CD4-positive, alpha-beta T cell treated with Interleukin-12 subunit alpha and Interleukin-12 subunit beta, for 1 hour (primary cell): ENCODE measurements at places on chromosomes 2 and 18.

DNA sequence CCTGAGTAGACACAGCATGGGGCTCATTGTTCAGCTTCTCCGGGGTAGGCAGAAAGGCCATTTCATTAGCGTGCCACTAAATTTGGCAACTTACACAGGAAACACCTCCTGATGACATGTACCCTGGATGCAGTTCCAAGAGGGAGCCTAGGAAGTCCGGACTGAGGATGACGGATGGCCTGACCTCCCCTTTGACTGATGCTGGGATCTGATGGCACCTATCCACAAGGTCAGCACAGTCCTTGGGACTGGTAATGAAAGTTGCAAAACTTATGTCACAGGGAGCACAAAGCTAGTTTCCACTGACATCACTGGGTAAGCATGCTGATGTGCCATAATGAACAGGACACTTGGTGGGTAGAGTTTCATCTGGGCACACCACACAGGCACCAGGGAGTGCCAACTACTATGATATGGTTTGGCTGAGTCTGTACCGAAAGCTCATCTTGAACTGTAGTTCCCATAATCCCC lies 126.7 kb upstream of the ARL4C start:
- no peak for DNase-seq

DNA sequence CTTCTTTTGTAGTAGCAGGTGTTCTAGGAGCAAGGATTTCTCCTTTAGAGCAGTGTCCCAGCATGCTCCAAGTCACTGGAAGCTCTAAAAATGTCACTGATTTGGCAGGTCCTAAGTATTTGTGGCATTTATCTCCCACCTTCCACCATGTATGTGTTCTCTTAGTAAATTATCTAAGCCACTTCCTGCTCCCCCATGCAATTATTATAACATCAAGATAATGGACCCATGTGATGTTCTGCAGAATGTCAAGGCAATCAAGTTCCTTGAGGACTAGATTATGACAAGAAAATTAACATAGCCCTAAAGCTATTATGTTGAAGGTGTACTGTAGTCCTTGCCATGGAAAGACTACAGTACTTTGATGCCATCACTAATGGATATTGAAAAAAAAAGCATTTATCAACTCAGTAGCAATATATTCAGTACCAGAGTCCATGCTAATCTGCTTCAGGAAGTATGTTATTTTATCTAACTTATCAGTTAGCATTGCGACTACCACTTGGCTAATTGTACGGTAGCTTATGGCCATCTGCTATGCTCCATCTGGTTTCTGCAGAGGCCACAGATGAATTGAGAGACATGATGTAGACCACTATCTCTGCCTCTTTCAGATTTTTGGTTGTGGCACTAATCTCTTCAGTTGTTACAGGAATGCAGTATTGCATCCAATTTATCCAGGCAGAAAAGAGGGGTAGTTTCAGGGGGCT lies 56.7 kb downstream of the GPR39 start:
- DNase-seq = no peak

- no peak for DNase-seq
Observed at GRCh38 chr2:179545024-179545423, 280.4 kb upstream of the SESTD1 start.

GRCh38 chr2:241639385-241639784 lies 1.9 kb downstream of the ATG4B start:
- no peak for DNase-seq

DNA sequence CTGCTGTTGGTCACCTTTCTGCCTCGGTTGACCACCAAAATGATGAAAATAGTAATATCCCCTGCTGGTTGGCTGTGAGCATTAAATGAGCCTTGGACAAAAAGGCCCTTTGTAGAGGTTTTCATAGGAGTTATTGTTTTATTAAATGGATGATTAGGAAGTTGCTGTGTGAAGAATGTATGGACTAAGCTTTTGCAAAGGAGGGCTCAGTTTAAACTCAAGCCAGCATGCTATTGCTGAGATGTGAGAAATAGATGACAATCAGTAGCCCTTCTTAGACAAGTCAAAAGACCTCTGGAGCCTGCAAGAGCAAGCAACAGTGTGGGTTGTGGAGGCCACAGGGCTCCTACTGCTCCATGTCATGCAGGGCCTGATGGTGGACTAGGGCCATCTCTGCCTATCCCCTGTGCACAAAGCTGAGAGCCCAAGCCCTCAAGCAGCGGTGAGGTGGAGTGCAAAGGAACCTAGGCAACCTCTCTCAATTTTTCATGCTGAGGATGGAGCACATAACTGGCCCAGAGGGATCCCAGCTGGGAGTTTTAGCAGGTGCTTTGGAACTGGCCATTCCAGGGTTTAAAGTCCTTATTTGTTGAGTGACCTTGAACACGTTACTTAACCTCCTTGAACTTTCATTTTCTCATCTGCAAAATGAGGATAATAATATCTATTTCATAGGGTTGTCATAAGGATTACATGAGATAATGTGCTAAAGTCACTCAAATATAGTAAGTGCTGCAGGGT lies 37.1 kb downstream of the FOSL2 start:
- DNase-seq = no peak
